Cardiac ventricle fibroblast (primary cell): ENCODE measurements at places on chromosomes 12 and 14. TPM values are rescaled to one million over a fixed set of nuclear protein-coding genes. Genes with fewer than 3 reads are reported as not detected.

The HNF1A gene
- total RNA-seq = not detected in 2 replicates

The PTPRO gene
- total RNA-seq = 0.10 TPM in 1 of 2 replicates, not detected in the other

The TBC1D30 gene
- total RNA-seq = 1.00 and 1.0 TPM in 2 replicates

The SALL2 gene
- 8.8 and 9.0 TPM in 2 replicates for total RNA-seq

The OVCH1 gene
- 0.06 and 0.20 TPM in 2 replicates for total RNA-seq

The EFS gene
- total RNA-seq = 6.7 and 8.9 TPM in 2 replicates

The ACSM4 gene
- total RNA-seq = not detected in 2 replicates

The FZD10 gene
- 0.19 TPM in 1 of 2 replicates, not detected in the other for total RNA-seq

The APOLD1 gene
- 1.5 and 3.2 TPM in 2 replicates for total RNA-seq

The CLEC1A gene
- 0.25 and 2.4 TPM in 2 replicates for total RNA-seq

The DTX1 gene
- 1.4 and 2.5 TPM in 2 replicates for total RNA-seq

The PUS7L gene
- 9.5 and 15.9 TPM in 2 replicates for total RNA-seq

The ASB8 gene
- total RNA-seq = 17.8 and 27.3 TPM in 2 replicates

The CPNE6 gene
- total RNA-seq = not detected in 2 replicates
